Tongue (tissue), 3 donors: ENCODE measurements at places on chromosomes 5 and 9. TPM values are rescaled to one million over a fixed set of nuclear protein-coding genes. Genes with fewer than 3 reads are reported as not detected.

Gene ACER2
- total RNA-seq: 1.7 TPM

Gene IFNA4
- total RNA-seq: not detected

Gene WDR41
- total RNA-seq: 76.3 TPM

Gene GNPDA1
- 38.8 TPM for total RNA-seq

Gene MSANTD3
- 22.2 TPM for total RNA-seq

Gene SH3RF2
- 14.3 TPM for total RNA-seq

Gene AGPAT2
- 24.6 TPM for total RNA-seq

Gene ARID3C
- total RNA-seq: 0.31 TPM

Gene FOXI1
- not detected for total RNA-seq

Gene LCN9
- not detected for total RNA-seq

Gene PCDHGA9
- total RNA-seq: 12.2 TPM

Gene SAXO1
- total RNA-seq: under 0.01 TPM

Gene LMX1B
- total RNA-seq: not detected

Gene SLC4A9
- 1.6 TPM for total RNA-seq

Gene PPP3R2
- total RNA-seq: not detected

Gene MED10
- total RNA-seq: 18.7 TPM

Gene BARHL1
- not detected for total RNA-seq
